CD4-positive, alpha-beta T cell treated with Interleukin-1 beta for 1 hour (primary cell): ENCODE measurements at places on chromosomes 16 and 17.

DNA sequence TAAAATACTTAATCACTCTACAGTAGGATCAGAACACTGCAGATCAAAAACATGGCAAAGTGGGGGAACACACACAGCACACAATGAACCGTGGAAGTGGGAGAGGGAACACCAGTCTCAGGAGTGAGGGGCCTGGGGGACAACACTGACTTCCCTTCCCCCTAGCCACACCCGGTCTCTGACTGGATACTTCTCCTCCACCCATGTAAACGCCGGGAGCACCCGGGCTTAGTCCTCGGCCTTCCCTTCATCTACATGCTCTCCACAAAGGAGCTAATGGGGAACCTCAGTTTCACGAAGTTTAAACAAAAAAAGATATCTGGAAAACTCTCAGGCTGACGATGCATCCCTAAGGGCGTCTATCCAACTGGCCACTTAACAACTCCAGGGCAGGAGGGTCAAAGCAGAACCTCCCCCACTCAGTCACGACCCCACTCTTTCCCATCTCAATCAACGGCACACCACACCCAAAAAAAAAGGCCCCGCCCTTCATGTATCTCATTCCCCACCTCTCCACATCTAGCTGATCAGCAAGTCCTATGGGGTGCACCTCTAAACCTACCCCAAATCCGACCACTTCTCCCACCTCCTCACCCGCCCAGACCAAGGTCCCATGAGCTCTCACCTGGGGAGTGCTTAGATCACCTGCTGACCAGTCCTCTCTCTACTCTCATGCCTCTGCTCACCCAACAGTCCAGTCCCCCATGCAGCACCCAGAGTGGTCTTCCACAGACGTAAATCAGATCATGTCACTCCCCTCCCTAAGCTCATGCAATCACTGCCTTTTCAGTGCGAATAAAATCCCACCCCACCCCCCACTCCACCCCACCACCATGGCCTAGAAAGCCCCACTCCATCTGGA lies 7.4 kb downstream of the ZDHHC7 start:
- no peak for DNase-seq

GRCh38 chr17:1878419-1879121 lies 48.8 kb downstream of the RPA1 start:
- DNase-seq: no peak

DNA sequence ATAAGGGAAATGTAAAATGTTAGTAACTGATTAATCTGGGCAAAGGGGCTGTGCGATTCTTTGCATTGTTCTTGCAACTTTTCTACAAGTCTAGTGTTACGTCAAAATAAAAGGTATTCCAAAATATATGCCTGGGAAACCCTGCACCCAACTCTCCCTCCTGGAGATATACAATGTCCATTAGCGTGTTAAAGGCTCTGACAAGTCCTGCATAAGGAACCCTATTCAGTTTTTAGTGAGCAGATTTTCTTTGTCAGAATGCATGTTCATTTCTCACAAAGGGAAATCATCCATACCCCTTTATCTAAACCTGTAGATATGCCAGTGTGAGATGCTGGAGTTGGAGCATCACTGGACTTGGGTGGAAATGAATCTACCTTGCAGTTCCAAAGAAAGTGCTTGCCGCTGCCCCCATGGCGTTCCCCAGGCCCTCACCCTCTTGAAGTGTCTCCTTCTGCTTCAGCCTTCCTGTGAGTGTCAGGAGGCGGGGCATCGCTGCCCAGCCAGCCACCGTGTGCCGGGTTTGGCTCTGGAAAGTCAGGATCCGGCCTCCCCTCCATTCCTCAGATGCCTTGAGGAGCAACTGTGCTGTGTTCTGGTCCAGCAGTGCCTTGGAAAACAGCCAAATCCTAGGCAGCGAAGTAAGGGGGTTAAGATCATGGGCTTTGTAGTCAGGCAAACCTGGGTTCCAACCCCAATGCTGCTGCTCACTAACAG lies 85.5 kb downstream of the RMI2 start:
- no peak for DNase-seq

DNA sequence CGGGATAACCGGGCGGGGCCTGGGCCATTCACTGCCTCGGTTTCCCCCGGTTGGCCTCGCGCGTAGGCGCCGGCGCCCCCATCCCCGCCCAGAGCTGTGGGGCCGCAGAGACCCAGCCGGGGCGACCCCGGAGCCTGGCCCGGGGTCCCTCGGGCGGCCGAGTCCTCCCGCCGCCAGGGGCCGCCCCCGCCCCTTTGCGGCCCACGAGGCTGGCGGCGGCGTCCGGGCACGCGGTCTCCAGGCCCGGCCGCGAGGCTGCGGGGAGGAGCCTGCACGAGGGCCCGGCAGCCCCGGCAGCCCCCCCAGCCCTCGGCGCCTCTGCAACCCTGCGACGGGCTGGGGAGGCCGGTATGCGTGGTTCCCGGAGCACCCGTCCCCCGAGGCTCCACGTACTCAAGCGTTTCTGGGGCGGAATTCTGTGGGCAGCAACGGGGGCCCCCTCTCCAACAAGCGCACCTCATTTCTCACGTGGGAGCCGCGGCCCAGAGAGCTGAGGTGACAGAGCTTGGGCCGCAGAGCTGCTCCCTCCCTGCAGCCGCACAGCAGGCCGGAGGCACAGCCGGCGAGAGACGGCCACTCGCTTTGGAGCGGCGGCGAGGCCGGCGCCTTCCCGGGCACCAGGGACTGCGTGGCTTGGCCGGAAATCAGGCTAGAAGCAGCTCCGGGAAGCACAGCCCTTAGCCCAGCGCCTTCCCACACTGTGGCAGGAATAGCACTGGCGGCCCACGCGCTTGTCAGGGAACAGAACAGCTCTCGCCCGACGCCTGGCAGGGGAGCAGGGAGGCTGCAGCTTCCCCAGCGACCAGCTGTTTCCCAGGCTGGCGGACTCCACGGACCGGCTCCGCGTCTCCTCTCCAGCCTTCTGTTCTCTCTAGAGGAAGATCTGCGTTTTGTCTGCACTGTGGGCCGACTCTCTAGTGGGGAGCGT lies 867 bp upstream of the LIMD2 start:
- peak; percentile 55 for DNase-seq
